MV-4-11 (cell line): ENCODE measurements at places on chromosomes 2 and 18.

DNA sequence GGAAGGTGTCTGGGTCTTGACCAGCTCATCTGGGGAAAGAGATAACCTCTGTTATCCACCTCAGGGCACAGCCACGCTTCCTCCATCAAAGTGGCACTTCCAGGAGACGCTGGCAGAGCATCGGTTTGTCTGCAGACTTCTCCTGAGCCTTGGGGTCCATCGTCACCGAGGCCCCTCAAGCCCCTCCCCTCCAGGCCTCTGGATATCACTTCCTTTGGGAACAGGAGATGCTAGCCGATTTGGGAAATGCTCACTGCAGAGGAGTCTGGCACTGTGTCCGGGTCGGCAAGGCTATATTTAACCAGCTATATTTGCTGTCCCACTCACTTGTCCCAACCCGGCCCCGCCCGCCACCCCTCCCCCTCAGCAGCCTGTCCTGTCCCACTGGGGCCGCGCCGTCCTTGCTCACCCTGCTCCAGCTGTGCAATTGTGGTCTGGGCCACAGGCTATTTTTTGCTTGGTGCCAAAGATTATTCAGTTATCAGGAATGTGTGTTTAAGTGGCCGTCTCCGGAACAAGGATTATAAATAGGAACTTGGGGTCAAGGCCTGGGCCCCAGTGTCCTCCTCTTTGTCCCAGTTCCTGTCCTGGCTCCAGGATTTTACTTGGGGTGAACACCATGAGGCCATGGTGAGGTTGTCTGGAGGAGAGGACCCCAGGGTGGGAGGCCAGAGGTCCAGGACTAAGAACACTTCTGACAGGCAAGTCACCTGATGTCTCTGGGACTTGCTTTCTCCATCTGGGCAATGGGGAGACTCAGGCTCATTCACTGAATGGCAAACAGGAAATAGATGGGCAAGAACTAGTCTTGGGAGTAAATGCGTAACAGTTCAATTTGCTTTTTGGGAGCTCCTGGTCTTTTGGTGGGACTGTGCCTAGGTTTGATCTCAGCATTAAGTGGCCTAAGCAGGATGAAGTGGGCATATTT, 263.6 kb downstream of the DYSF start:
- DNase-seq, result peak; percentile 50

GRCh38 chr18:8247700-8248099, 361.5 kb upstream of the RAB12 start:
- no peak for DNase-seq

DNA sequence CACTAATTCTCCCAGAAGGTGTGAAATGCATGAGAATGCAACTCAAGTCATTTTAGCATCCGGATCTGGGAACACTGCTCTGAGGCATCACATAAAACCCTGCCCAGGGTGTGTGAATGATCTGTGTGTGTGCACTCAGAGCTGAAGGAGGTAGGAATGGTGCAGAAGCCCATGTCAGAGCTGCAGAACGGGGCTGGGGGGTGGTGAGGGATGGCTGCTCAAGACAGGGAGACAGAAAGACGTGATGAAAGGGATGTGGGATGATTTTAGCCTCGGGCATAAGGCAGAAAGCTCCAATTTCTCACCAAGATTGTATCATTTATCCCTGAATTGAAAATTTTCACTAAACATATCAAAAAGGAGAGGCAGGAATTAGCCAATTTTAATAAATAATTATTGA, 369.1 kb downstream of the EIPR1 start:
- DNase-seq, result no peak

DNA sequence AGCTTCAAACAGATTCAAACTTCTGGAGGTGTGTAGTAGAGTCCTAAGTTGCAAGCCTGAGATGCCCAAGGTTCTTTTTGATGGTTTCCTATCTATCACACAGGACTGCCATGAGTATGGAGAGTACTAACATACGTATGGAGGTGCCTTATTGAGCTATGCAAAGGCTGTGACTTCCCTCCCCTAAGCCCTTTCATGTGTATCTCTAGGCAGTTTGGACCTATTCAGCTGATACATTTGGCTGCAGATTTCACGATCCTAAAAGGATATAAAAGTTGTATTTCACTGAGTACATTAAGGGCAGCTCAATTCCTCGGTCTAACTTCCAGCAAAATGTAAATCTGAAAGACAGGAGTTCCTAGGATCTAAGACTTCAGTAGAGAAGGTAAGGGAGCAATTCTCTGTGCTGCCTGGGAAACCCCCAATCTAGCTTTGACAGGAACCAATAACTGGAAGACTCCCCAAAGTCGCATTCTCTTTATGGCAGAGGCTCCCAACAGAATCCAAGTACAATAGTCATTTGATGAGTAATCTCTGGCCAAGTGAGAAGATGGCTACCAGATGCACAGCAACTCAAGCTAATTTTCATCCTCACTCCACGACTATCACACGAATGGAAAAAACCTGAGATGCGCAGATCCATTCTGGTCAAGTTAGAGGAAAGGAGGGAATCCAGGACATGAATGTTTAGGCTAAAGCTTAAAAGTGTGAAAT, 83.8 kb downstream of the ATL2 start:
- DNase-seq, result no peak

DNA sequence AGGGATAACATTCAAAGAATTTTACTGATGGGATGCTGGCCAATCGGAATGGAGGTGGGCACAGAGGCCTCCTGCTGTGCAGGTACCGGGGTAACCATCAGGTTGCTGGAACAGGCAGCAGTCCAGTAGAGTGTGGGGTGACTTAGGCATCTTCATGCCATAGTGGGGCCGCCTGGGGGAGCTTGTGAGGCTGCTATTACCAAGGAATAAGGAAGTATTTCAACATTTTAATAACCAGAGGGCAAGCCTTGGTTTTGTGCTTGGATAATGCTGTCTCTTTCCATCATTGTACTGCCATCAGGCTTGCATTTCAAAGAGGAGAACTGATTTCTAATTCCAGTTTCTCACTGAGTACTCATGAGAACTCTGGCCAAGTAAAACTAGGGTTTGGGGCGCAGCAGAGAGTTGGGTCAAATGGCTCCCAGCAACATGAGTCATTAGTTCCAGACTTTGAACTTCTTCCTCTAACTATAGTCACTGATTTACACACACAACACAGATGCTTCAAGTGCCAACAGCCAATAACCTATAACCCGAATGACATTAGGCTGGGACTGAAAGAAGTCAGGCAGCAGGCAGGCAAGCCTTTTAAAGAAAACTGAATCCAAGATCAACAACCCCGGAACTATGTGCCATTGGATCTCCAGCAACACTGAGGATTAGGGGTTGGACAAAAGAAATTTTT, 56.1 kb upstream of the FHL2 start:
- peak; percentile 58 for DNase-seq

DNA sequence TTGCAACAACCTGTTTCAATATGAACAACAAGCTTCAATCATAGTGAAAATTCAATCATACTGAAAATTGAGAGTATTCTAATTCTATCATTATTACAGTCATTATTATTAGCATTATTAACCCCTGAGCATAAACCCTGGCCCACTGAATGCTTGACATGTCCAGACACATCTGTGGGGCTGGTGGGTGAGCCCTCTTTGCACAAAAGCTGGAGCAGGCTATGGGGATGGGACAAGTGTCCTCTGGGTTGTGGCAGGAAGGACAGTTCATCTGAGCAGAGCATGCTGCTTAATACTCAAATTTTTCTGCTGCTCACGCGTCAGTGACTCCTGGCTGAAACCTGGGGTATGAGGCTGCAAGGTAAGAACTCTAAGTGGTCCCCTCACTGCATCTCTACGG, 451.1 kb upstream of the POU3F3 start:
- DNase-seq, result no peak

GRCh38 chr2:201466050-201466675, 14.6 kb downstream of the STRADB start:
- no peak for DNase-seq

DNA sequence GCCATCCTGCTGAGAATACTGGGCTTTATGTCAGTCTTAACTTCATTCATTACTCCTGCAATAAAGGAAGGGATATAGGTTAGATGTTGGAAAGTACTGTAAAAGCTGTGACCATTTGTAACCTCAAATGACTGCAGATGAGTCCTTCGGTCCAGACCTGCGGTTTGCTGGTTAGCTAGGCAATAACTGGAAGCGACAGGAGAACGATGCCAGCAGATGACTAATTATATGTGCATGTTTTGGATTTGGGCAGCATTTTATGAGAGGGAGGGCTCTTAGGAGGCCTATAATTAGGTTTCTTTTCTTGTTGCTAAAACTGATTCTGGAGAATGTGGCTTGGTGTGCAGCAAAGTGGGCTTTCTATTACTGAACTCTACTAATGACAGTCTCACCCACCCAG, 205.6 kb downstream of the TMEM182 start:
- DNase-seq, result peak; percentile 6

DNA sequence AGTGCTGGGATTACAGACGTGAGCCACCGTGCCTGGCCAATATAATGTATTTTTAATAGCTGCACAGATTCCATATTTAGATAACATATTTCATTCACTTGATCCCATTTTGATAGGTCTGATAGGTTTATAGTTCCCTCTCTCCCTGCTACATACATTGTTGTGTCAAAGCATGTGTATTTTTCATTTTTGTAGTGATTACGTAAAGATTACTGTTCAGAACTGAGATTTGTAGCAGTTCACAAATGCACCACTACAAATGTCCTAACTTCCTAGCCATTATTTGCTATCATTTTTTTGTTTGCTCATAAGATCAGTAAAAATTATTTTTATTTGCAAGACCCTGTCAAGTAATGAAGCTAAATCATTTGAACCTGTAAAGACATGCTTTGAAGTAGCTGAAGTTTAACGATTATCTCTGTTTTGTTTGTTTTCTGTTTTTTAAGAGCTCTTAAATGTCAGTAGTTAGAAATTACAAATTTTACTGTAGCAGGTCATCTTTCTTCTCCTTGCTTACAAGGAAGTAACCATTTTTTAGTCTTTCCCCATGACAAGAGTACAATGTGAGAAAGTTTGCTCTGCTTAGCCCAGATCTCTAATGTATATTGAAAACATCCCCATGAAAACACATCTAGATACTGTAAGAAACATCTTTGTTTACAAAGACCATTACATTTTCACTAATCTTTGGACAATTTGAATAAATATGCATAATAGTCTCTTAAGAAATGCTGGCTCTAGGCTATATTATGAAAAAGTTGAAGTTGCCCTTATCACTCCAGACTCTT, 54.1 kb downstream of the EML4 start:
- no peak for DNase-seq

- DNase-seq, result no peak
Measured at GRCh38 chr2:25034081-25034480, 7.8 kb upstream of the EFR3B start.

DNA sequence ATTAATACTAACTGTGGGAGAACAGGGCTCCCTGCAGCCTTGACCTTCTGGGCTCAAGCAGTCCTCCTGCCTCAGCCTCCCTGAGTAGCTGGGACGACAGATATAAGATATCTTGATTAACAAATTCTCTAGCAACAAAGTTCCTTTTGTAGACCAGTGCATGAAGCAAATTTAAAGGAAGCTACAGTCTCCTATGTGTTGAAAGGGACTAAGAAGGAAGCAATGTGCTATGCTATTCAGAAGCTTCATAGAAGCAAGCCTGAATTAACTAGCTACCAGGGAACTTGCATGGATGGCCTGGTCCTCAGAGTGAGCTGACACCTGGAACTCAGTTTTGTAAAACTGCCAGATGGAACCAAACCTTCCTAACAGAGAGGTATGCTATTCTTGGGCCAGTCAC, 33.2 kb downstream of the RAPH1 start:
- DNase-seq, result peak; percentile 19

DNA sequence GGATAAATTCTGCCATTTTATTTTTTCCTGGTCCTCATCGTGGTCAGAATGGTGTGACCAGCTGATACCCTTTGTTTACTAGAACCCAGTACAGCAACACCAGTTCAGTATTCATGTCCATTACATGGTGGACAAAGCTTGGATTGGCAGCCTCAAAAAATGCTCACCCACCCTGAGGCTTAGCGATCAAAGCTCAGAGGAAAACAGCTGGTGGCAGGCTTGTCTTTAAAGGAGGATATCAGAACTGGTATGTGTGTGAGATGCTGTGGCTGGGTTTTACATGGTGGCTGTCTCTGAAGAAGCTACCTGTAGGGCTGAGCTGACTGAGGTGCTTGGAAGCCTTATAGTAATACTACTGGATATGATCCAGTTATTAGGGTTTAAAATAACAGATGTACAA, 471.1 kb upstream of the MEX3C start:
- no peak for DNase-seq

- DNase-seq, result peak; percentile 1
Measured at GRCh38 chr2:138373993-138374408, 127.6 kb upstream of the SPOPL start.

- no peak for DNase-seq
Measured at GRCh38 chr2:173747035-173747434, 218.1 kb downstream of the SP3 start.

- DNase-seq, result no peak
Measured at GRCh38 chr18:48867978-48868377, 82.8 kb downstream of the SMAD7 start.

GRCh38 chr2:11933854-11934253, 187.4 kb downstream of the LPIN1 start:
- peak; percentile 92 for DNase-seq

DNA sequence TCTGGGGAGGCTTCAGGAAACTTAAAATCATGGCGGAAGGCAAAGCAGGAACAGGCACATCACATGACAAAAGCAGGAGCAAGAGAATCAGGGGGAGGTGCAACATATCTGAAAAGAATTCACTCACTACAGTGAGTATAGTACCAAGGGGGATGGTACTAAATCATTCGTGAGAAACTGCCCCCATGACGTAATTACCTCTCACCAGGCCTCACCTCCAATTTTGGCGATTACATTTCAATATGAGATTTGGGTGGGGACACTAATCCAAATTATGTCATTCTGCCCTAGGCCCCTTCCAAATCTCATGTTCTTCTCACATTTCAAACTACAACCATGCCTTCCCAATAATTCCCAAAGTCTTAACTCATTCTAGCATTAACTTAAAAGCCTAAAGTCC, 740.8 kb upstream of the SOX11 start:
- DNase-seq, result no peak

DNA sequence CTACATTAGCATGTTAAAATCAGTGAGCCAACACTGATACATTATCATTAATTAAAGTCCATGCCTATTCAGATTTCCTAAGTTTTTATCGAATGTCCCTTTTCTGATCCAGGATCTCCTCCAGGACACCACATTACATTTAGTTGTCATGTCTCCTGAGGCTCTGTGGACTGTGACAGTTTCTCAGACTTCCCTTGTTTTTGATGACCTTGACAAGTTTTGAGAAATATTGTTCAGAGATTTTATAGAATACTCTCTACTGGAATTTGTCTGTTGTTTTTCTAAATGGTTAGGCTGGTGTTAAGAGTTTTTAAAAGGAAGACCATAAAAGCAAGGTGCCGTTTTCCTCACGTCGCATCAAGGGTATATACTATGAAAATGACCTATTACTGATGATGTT, 16.3 kb upstream of the MAPRE3 start:
- no peak for DNase-seq

DNA sequence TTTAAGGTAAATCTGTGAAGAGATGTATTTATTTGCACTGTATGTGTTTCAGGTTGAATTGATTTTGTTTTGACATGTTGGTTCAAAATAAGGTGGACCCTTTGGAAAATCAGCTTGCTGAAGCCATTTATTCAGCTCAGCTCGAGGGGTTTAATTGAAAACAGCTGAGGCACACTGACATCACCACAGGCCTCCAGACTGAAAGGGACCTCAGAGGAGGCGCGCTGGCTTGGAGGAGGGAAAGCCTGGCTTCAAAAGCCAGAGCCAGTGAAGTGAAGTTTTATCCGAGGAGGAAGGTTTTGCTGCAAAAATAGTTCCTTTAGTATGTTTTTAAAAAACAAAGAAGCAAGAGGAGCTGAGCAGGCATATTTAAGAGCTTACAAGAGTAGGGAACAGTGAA, 26.9 kb upstream of the DNMT3A start:
- DNase-seq, result no peak

- DNase-seq, result peak; percentile 62
Measured at GRCh38 chr2:72846171-72847095, 20.6 kb upstream of the EXOC6B start.
